ENCODE measurements at places on chromosomes 6 and 20. TPM values are rescaled to one million over a fixed set of nuclear protein-coding genes. Genes with fewer than 3 reads are reported as not detected.
A peak's percentile ranks its signal among the peaks of the same experiment; 100 is the strongest.

Gene BTN3A1
- 24.0 TPM for total RNA-seq

Gene TAGAP
- total RNA-seq, result not detected

Gene ZNF322
- 21.6 TPM for total RNA-seq

Gene PHF10
- 18.9 TPM for total RNA-seq

Gene SLC12A5
- not detected for total RNA-seq

Gene SYNCRIP
- total RNA-seq, result 90.5 TPM

Gene DDX43
- total RNA-seq, result 0.99 TPM

Gene EDN1
- 7.4 TPM for total RNA-seq

Gene CAPN11
- not detected for total RNA-seq

DNA sequence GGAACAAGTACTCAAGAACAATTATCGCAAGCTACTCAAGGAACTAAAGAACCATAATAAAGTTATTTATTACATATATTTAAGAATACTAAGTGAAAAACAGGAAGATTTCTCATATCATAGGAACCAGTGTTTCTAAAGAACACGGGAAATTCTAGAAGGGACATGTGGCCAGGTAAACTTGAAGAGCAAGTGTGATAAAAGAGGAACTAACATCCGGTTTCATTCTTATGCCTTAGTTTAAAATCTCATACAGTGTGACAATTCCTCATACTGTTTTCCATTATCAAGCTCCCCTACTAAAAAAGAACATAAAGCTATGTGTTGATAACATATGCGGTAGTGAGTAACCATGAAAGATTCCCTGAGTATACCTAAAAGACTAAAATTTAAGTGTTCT is 163.5 kb upstream of the SHLD1 start:
- no peak for DNase-seq

DNA sequence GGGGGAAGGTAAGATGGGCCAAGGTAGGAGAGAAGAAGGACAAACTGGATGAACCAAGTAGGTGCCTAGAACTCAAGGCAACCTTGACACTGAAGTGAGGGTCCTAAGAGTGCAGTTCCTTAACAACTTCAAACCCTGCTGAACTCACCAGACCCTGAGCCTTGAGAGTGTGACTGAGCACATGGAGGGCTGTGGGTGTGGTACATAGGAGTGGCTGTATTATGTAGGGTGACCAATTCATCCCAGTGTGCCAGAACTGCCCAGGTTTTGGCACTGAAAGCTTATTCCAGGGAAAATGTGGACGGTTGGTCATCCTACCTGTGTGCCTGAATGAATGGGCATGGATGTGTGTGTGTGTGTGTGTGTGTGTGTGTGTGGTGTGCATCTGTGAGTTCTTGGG is 281.8 kb downstream of the DHX35 start:
- no peak for DNase-seq

DNA sequence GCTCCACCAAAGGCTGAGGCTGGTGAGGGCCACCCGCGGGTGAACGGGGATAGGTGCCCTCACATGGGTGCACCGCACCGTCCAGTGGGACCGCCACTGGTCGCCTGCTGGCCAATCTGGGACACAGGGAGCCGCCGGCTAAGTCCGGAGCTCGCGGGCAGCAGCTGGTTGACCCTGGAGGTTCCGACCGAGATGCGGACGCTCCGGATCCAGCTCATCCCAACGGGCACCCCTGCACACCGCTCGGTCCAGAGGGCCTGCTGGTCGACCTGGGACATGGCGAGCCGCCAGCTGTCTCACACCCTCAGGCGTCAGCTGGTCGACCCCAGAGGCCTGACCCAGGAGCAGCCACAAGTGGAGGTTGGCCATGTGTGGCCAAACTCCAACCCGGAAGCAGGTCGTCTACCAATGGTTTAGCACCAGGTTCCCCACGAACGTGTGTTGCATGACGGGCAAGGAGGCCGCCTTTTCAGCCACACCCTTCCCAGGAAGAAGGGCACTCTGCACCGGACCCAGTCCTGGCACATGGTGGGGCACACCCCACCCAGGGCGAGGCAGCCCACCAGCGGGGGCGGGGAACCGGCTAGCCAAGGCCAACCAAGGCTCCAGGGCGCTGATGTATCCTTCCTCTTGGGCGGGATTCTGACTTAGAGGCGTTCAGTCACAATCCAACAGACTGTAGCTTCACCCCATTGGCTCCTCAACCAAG is 746.0 kb upstream of the DEFB115 start:
- no peak for DNase-seq

- DNase-seq, result peak; percentile 63
Measured at GRCh38 chr6:123715006-123715863, 78.5 kb upstream of the TRDN start.

DNA sequence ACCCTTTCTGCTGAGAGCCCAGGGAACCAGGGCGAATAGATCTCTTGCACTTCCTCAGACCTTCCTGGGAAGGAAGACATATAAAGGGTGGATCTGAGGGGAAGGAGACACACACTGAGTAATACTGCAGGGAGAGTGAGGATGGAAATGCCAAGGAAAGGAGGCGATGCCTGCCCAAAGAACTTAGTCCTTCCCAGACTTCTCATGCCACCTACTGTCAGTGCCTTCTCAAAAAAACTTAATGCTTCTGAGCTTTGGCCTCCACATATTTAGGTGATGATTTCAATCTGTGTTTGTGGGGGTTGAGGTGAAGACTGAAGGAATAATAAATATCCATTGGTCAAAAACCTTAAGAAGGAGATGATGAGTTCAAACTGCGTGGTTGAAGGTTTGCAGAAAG is 9.7 kb downstream of the BTN3A1 start:
- no peak for DNase-seq

- no peak for DNase-seq
Measured at GRCh38 chr6:77650098-77650663, 2.7 kb upstream of the MEI4 start.

- DNase-seq, result no peak
Measured at GRCh38 chr6:34650823-34651222, 45.7 kb downstream of the ILRUN start.

DNA sequence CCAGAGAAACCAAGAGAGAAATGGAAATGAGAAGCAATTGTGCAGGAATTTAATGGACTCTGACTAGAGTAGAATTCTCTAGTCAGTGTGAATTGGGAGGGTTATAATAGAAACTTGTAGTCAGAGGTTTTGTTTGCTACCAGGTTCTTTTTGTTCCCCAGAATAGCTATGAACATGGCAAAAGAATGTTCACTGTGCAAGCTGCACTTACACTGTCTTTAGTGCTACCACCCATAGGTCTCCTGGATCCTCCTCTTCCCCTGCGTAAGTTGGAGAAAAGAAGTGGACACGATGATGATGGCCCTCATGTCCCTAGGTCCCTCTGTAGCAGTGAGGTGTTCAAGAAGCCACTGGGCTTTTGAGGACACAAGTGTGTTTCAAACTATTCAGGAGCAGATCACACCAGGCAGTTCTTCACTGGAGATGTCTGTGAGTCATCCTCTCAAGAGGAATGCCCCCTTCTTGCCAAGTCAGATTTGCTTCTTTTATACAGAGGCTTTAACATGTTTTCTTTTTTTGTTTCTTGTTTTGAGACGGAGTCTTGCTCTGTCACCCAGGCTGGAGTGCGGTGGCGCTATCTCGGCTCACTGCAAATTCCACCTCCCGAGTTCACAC is 47.6 kb upstream of the SMIM8 start:
- peak; percentile 73 for DNase-seq

DNA sequence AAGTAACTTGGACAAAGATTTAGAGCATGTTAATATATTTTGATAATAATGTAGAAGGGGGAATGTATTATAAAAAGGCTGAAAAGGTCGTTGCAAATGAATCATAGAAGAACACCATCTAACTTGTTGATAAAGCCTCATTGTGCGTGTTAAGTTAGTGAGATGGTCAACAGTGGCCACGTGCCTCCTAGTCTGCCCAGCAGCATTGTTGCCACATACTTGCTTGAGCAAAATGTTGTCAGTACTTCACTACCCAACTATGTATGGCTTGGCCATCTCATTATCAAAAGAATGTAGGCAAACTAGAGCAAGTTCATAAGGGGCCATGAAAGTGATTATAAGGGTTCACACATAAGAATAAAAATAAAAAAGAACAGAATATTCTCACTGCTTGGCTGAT is 84.6 kb downstream of the PHACTR1 start:
- DNase-seq, result no peak

DNA sequence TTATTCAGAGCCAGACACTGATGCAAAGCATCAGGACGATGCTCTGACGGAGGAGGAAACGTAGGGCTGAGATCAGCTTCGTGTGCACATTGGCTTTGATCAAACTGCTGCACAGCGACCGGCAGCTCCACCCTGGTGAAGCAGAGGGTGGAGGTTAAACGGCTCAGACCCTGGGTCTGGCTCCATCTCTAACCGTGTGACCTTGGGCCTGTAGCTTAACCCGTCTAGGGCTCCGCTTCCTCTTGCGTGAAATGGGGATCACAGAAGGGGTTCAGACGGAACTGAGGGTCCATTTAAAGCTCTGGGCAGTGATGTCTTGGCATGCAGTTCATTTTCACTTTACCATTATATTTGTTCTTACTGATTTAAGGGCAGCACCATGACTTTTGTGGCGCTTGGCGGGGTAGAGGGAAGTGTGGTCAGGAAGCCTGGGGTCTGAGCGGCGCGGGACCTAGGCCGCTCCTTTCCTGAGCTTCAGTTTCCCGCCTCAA is 644 bp downstream of the RBL1 start:
- DNase-seq, result peak; percentile 10

DNA sequence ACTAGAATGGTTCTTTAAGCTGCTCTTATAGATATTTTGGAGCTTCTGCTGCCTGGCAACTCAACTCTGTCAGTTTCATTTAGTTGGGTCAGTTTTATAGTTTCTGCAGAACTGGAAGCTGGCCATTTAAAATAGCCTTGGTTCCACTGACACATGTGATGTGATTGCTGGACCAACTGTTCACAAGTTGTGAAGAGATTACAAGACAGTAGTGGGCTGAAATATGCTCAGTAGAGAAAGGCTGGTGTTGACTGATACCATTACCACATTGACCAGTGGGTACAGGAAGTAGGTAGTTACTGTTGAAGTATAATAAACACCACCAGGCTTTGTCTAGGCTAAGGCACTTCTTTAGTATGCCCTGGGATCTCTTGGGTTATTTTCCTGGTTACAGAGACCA is 39.0 kb downstream of the BCKDHB start:
- DNase-seq, result peak; percentile 31

DNA sequence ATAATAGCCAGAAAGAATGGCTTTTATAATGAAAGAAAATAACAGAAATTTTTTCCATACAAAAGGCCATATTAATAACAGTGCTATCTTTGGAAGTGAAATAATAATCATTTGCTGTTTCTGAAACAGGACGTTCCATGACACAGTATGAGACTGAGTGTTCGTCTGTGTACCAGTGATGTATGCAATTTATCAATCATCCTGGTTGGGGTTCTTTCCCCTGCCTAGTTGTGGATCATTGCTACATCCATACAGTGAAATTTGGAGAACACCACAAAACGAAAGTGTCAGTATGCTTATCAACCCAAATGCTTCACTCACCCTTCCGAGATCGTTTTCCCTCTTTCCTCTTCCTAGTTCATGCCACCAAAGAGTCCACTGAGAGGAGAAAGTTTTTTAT is 151.4 kb upstream of the PRDM1 start:
- no peak for DNase-seq

- no peak for DNase-seq
Measured at GRCh38 chr6:100171533-100172321, 177.7 kb upstream of the MCHR2 start.

GRCh38 chr20:3744806-3745685 is 12.6 kb downstream of the HSPA12B start:
- DNase-seq, result no peak

GRCh38 chr6:45712076-45712475 is 303.6 kb downstream of the CLIC5 start:
- no peak for DNase-seq

GRCh38 chr20:17499041-17499440 is 32.1 kb downstream of the BFSP1 start:
- DNase-seq, result no peak

- DNase-seq, result no peak
Measured at GRCh38 chr6:157282284-157282683, 41.0 kb downstream of the TMEM242 start.

DNA sequence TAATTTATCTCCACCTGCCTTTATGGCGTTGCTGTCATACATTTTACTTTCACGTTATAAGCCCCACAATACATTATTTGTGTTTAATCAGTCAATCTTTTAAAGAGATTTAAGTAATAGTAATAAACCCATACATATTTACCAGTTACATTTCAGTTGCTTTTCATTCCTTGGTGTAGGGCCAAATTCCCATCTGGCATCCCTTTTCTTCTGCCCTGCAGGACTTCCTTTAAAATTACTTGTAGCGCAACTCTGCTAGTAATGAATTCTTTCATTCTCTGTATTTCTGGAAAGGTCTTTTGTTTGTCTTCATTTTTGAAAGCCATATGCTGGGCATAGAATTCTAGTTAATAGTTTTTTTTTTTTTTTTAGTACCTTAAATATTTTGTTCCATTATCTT is 24.9 kb downstream of the ZNF334 start:
- no peak for DNase-seq

- DNase-seq, result no peak
Measured at GRCh38 chr20:23143986-23144690, 58.0 kb upstream of the CD93 start.

DNA sequence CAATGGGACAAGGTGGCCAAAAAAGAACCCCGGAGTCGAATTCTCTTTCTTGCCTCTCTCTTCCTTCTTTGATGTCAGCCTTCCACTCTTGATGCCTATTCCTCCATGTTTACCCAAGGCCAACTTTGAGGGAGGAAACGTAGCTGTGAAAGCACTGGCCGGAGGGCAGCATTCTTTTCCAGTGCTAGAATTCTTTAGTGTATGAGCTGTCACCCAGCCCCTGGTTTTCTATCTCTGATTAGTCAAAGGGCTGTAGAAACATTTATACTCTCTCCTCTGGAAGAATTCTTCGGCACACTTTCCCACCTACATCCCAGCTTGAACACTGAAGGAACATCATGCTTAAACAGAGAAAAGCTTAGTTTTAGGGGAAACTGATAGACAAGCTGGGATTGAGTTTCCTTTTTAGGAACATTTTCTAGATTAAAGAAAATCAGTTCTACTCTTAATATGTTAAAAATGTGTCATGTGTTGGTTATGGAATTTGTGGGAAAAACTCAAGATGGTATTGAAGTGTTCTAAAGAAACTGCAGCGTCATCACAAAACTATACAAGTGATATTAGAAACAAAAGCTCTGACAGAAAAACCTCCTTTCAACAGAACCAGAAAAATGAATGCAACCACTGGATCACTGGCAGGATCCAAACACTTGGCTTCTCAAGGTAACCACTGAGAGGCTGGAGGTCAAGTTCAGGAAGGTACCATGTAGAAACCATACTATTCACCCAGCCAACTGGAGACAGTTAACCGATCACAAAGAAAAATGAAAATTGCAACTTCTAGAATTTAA is 20.7 kb upstream of the UTRN start:
- DNase-seq, result peak; percentile 95

DNA sequence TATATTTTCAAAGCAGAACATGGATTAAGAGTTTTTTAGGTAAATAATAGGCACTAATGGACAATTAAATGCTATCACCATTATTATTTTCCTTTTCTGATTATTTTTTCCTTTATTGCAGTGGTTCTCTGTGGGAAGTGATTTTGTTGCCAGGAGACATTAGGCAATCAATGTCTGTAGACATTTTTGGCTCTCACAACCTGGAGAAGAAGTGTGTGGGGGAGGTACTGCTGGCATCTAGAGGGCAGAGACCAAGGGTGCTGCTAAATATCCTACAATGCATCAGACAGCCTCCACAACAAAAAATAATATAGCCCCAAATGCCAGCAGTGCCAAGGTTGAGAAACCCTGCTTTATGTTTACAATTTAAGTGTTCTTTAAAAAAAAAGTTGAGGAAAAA is 8.3 kb downstream of the IFNGR1 start:
- peak; percentile 72 for DNase-seq

- DNase-seq, result peak; percentile 75
Measured at GRCh38 chr6:99013145-99013544, 65.4 kb upstream of the FBXL4 start.
